Activated naive CD4-positive, alpha-beta T cell treated with anti-CD3 and anti-CD28 coated beads for 36 hours (primary cell): ENCODE measurements at places on chromosomes 4 and X. TPM values are rescaled to one million over a fixed set of nuclear protein-coding genes. Genes with fewer than 3 reads are reported as not detected.

- H3K27me3 ChIP-seq = no peaks in the 10 kb centered on the region
- no peak for DNase-seq
- H3K4me3 ChIP-seq = no peak overlapping the region
- no peak overlapping the region for H3K27ac ChIP-seq
- H3K36me3 ChIP-seq = peaks cover 1% of the 10 kb centered on the region
Observed at GRCh38 chrX:66015152-66015831, 24.6 kb downstream of the VSIG4 start.

GRCh38 chrX:37349221-37350033 lies at the start of gene PRRG1:
Gene PRRG1, plus strand, starts transcription at chrX:37349364. Its CDS starts 56,886 bp downstream, at chrX:37406250.
- no peaks in the 10 kb centered on the region for H3K36me3 ChIP-seq
- no peak for DNase-seq
- peaks cover 4% of the 10 kb centered on the region for H3K4me1 ChIP-seq
- no peak within 1 kb of the TSS for H3K27ac ChIP-seq
- peaks cover 17% of the 10 kb centered on the region for H3K27me3 ChIP-seq
- peak within 1 kb of the TSS; percentile 34 for H3K4me3 ChIP-seq

GRCh38 chrX:149286940-149287349 lies 218.2 kb downstream of the IDS start:
- H3K4me1 ChIP-seq = peaks cover 17% of the 10 kb centered on the region
- no peaks in the 10 kb centered on the region for H3K36me3 ChIP-seq
- no peaks in the 10 kb centered on the region for H3K27me3 ChIP-seq
- peak; percentile 59 for DNase-seq
- no peak overlapping the region for H3K4me3 ChIP-seq
- H3K27ac ChIP-seq = no peak overlapping the region

DNA sequence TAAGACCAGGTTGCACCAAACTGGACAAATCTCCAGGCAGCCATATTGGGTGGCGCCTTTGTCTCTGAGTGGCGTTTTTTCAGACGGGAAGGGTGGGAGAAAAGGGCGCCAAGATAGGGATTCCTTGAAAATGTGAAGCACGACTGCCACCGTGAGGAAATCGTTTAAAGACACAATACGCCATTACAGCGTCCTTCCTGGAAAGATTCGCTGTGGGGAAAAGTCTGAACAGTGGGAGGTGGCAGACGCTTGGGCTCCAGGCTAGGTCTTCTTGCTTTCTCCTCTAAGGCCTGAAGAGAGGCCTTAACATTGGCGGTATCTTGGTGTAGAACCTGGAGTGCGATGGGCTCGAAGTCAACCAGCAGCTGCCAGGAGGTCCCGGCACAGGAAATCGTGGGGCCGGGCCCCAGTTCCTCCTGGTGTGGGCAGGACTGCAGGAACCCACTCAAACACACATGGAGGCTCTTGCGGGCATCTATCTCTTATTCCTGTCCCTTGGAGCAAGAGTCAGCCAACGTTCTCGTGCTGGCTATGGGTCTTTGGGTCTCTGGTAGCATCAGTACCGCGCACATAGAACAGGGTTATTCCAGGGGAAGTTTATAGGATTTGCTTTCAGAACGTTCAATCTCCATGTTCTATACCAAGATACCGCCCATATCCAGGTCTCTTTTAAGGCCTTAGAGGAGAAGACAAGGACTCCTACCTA lies 208.8 kb downstream of the OR13H1 start:
- no peak overlapping the region for H3K4me3 ChIP-seq
- H3K36me3 ChIP-seq = peaks cover 26% of the 10 kb centered on the region
- no peak for DNase-seq
- no peak overlapping the region for H3K27ac ChIP-seq

TCP11X2 gene
- total RNA-seq = not detected

DNA sequence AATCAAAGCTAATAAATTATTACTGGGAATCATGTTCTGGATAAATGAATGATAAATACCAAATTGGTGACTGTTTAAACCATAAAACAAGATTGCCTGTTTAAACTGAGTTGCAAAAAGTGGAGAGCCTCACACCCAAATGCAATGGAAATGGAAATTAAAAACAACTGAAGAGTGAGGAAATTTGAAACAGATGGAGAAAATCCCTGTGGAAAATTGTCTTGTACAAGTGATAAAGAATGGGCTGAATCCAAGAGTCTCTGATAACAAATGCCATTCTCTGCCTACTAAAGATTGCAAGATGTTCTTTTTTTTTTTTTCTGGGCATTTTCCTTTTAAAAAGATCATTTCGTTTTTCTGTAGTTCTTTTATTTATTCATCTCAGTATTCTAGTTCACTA lies 426.3 kb downstream of the NLGN4X start:
- no peaks in the 10 kb centered on the region for H3K36me3 ChIP-seq
- no peaks in the 10 kb centered on the region for H3K4me1 ChIP-seq
- DNase-seq = no peak
- no peaks in the 10 kb centered on the region for H3K27me3 ChIP-seq
- no peak overlapping the region for H3K4me3 ChIP-seq
- H3K27ac ChIP-seq = no peak overlapping the region

GRCh38 chrX:38941675-38942074 lies 140.4 kb downstream of the MID1IP1 start:
- H3K4me3 ChIP-seq = no peak overlapping the region
- no peaks in the 10 kb centered on the region for H3K27me3 ChIP-seq
- H3K27ac ChIP-seq = no peak overlapping the region
- H3K4me1 ChIP-seq = no peaks in the 10 kb centered on the region

- H3K4me1 ChIP-seq = no peaks in the 10 kb centered on the region
- H3K36me3 ChIP-seq = no peaks in the 10 kb centered on the region
- peaks cover 20% of the 10 kb centered on the region for H3K27me3 ChIP-seq
- no peak overlapping the region for H3K4me3 ChIP-seq
- no peak overlapping the region for H3K27ac ChIP-seq
Observed at GRCh38 chr4:7591409-7592053, 156.8 kb upstream of the PSAPL1 start.

DNA sequence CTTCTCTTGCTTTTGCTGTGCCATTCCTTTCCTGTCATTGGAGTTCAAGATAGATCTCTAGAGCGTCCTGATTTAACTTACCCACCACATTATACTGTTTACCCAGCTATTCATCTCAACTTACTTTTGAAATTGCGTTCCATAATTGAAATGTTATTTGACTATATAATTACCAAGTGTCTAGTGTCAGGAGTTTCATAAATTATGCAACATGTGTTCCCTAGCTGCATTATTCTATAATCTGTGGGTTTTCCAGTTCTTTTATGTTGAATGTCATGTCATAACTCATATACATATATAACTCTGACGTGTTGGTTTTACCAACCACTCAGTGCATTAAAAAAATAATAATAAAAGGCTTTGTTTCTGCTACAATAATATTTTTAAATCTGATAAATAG lies 285.9 kb upstream of the ARSJ start:
- H3K4me3 ChIP-seq = no peak overlapping the region
- no peaks in the 10 kb centered on the region for H3K36me3 ChIP-seq
- no peaks in the 10 kb centered on the region for H3K4me1 ChIP-seq
- DNase-seq = no peak

DSPP gene
- total RNA-seq = not detected

DNA sequence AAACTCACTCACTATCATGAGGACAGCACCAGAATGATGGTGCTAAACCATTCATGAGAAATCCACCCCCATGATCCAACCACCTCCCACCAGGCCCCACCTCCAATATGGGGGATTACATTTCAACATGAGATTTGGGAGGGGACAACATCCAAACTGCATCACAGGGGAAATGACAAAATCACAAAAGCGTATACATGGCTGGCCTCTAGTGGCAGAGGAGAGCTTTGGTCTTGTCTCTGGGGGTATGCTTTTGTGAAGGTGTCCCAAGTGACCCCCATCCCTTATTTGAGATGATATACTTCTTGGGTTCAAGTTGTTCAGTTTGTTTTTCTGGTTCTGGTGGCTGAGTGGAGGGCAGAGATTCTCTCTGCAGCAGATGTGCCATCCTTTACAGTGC lies 8.5 kb upstream of the SETD7 start:
- no peaks in the 10 kb centered on the region for H3K27me3 ChIP-seq
- peaks cover 10% of the 10 kb centered on the region for H3K4me1 ChIP-seq
- no peak overlapping the region for H3K4me3 ChIP-seq
- peak; percentile 7 for DNase-seq

DNA sequence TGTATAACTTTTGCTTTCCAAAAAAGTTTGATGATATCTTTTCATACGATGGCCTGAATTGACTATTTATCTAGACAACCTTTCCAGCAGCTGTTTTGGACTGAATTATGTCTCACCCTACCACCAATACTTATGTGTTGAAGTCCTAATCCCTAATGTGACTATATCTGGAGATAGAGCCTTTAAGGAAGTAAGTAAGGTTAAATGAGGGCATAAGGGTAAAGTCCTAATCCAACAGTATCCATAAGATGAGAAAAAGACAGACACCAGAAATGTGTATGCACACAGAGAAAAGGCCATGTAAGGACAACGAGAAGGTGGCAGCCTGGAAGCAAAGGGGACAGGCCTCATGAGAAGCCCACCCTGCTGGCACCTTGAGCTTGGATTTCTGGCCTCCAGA lies 86.6 kb upstream of the PPARGC1A start:
- H3K4me3 ChIP-seq = no peak overlapping the region
- H3K4me1 ChIP-seq = no peaks in the 10 kb centered on the region
- no peaks in the 10 kb centered on the region for H3K36me3 ChIP-seq
- H3K27me3 ChIP-seq = peaks cover 5% of the 10 kb centered on the region
- H3K27ac ChIP-seq = no peak overlapping the region
- no peak for DNase-seq

DNA sequence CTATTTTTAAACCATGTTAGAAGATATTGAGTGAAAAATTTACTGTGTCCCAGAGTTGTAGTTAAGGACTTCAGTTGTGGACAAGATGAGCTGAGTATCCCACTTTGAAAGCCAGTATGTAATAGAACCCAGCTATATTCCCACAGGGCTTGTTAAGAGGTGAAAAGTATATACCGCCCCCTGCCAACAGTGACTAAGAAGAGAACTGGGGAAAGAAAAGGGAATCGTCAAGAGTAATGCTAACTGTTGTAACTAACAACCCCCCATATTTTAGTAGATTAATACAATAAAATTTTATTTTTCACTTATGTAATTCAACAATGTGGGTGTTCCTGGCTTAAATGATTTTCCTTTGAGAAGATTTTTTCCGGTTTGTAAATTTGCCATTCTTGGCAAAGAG lies 250.4 kb upstream of the GIMD1 start:
- no peaks in the 10 kb centered on the region for H3K27me3 ChIP-seq
- no peaks in the 10 kb centered on the region for H3K36me3 ChIP-seq
- H3K27ac ChIP-seq = no peak overlapping the region
- no peak for DNase-seq
- H3K4me1 ChIP-seq = no peaks in the 10 kb centered on the region
- no peak overlapping the region for H3K4me3 ChIP-seq
